ENCODE measurements at places on chromosomes 16 and 17.

DNA sequence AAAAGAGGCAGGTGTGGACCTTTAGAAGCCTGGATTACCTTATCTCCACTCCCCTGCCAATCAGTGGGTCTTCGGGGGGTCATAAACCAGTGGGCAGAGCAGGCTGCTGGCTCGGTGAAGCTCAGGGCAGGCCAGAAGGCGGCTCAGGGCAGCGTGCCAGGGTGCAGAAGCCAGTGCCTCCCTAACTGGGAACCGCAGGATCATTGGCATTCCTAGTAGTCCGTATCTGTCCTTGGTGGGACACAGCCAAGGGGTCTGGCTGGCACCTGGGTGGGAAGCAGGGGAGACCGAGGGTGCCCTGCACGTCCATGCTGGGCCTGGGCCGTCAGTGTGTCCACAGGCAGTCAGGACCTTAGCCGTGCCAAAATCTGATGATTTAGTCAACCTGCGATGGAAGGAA is 76.8 kb downstream of the SEC14L1 start:
- no peak for DNase-seq

- DNase-seq = no peak
Observed at GRCh38 chr16:11725457-11725856, 17.2 kb downstream of the TXNDC11 start.

- no peak for DNase-seq
Observed at GRCh38 chr17:43609613-43610385, 51.9 kb downstream of the MEOX1 start.

GRCh38 chr16:8907096-8907495 is 24.9 kb downstream of the LITAFD start:
- DNase-seq = no peak

- DNase-seq = no peak
Observed at GRCh38 chr16:77238593-77238992, 39.4 kb downstream of the SYCE1L start.

- DNase-seq = no peak
Observed at GRCh38 chr16:27676839-27677238, 126.9 kb downstream of the KATNIP start.

DNA sequence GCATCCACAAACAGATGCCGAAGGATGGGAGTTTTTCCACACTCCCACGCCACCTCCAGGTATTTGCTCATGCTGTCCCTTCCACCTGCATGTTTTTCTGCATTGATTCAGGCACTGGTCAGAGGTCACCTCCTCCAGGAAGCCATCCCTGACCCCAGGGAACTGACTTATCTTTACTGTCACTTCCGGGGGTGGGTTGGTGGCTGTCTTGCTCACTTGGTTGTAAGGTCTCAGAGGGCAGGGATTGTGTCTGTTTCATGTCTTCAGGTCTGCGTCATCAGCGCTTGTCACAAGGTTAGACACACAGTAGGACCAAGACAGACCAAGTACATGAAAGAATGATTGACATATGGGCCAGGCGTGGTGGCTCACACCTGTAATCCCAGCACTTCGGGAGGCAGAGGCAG is 1.9 kb upstream of the IL4R start:
- DNase-seq = no peak

DNA sequence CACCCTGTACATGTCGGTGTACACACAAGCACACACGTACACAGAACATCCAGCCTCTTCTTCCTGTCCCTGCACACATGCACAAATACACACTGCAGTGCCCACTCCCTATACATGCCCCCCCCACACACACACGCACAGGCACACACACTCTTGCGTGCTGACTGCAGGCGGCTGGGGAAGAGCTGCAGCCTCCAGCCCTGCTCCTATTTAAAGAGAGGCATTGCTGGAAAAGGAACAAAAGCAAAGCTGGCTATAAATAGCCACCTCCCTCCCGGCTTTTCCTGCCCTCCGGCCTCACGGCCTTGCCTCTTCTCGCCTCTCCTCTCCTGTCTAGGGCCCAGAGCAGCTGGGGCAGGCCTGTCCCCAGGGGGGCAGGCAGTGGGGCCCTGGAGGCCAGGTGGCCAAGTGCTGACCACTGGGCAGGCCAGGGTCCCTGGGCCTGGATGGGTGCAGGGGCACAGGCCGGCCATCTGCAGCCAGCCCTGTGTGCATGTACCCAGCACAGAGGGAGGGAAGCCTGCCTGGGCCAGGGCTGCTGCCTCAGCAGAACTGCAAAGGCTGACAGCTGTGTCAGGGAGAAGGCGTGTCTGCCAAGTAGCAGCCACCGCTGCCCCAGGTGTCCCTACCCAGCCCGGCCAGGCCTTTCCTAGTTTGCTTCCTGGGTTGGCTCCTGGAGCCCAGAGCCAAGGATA is 25.4 kb downstream of the RTN4RL1 start:
- no peak for DNase-seq

- no peak for DNase-seq
Observed at GRCh38 chr16:1082952-1083675, 10.6 kb downstream of the SSTR5 start.

- DNase-seq = no peak
Observed at GRCh38 chr17:3719265-3719664, 4.4 kb upstream of the HASPIN start.

- DNase-seq = no peak
Observed at GRCh38 chr16:50981951-50982350, 169.1 kb downstream of the SALL1 start.

- no peak for DNase-seq
Observed at GRCh38 chr17:39926135-39926587, 1.2 kb downstream of the ORMDL3 start.

- peak; percentile 29 for DNase-seq
Observed at GRCh38 chr16:22008215-22009059, 526 bp downstream of the MOSMO start.

GRCh38 chr16:3501783-3502400 is 1.1 kb downstream of the CLUAP1 start:
- DNase-seq = no peak

All from NB4 (cell line).